ENCODE measurements at places on chromosomes 5 and 9.

GRCh38 chr5:133644000-133644865 is 31.9 kb upstream of the FSTL4 start:
- no peak for DNase-seq

DNA sequence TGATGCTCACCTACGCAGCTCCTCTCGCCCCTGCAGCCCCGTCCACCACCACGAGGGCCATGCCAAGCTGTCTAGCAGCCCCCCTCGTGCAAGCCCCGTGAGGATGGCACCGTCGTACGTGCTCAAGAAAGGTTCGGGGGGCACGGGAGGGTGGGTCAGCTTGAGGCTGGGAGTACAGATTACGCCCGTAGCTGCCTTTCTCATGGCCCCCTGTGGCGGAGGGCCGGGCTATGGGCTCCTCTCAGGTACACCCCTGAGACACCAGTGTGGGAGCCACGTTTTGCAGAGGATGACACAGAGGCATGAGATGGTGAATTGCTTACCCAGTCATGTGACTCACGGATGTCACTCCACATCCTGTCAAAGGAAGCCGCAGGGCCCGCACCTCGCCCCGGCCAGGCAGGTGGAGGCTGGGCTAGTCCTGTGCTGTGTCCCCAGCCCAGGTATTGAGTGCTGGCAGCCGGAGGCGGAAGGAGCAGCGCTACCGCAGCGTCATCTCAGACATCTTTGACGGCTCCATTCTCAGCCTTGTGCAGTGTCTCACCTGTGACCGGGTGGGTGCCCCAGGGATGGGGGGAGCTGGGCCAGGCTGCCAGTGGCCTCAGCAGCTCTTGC is 33.7 kb downstream of the USP20 start:
- DNase-seq, result peak; percentile 84

GRCh38 chr9:127853312-127854183 is 910 bp downstream of the ENG start:
- DNase-seq, result no peak

DNA sequence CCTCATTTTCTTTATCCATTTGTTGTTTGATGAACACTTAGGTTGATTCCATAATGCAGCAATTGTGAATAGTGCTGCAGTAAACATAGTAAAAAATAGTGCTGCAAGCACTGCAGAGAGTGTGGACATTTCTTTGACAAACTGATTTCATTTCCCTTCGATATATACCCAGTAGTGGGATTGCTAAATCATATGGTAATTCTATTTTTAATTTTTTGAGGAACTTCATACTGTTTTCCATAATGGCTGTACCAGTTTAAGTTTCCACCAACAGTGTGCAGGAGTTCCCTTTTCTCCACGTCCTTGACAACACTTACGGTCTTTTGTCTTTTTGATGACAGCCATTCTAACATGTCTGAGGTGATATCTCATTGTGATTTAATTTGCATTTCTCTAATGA is 138.2 kb upstream of the PLPPR1 start:
- DNase-seq, result no peak

GRCh38 chr9:4615251-4615650 is 46.8 kb upstream of the PLPP6 start:
- no peak for DNase-seq

DNA sequence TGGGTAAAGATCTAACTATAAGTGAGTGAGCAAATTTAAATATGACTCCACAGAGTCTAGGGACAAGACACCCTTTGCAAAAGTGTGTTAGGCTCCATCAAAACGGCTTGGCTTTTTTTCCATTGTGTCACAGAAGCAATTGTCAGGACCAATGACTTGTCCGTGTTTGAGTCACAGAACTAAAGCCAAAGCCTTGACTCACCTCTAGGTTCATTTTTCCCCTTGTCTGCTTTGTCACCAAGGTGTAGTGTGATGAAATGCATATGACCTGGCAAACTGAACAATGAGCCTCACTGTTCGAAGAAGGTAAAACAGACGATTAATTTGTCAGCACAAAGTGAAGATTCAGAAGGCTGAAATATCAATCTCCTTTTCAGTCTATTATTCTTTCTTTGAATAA is 331.0 kb downstream of the GLIS3 start:
- DNase-seq, result no peak

- DNase-seq, result no peak
Observed at GRCh38 chr5:54251981-54252380, 58.4 kb downstream of the ARL15 start.

DNA sequence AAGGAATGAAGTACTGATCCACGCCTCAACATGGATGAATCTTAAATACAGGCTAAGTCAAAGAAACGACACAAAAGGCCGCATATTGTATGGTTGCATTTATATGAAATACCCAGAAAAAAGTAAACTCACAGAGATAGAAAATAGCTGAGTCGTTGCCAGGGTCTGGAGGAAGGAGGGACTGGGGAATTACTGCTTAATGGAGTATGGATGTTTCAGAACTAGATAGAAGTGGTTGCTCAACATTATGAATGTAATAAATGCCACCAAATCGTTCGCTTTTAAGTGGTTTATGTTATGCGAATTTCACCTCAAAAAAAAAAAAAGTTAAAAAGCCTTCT is 784 bp upstream of the MSANTD3 start:
- no peak for DNase-seq

- no peak for DNase-seq
Observed at GRCh38 chr5:124511791-124512190, 234.6 kb downstream of the ZNF608 start.

GRCh38 chr9:124436320-124436719 is 13.9 kb upstream of the ADGRD2 start:
- no peak for DNase-seq

GRCh38 chr5:154242442-154242841 is 51.9 kb downstream of the GALNT10 start:
- DNase-seq, result no peak

DNA sequence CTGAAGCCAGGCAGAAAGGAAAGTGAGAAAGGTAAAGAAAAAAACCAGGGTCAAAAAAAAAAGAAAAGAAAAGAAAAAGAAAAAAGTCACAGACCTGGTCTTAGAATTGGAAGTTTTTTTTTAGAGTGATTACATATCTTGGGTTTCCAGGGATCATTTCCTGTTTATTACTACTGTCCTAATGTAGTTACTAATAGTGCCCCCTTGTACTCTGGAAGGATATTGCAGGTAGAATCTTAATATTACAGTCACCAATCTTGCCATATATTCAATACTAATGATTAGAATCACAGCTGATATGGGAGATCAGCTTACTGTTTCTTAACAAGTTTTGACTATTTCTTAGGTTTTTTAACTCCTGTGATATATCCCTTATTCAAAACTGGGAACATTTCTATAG is 543.2 kb upstream of the CDH6 start:
- no peak for DNase-seq

GRCh38 chr9:126417043-126417442 is 90.4 kb downstream of the MVB12B start:
- no peak for DNase-seq

Data from CD8-positive, alpha-beta memory T cell (primary cell).